GM12892 (cell line): ENCODE measurements at places on chromosomes 12 and 14.

DNA sequence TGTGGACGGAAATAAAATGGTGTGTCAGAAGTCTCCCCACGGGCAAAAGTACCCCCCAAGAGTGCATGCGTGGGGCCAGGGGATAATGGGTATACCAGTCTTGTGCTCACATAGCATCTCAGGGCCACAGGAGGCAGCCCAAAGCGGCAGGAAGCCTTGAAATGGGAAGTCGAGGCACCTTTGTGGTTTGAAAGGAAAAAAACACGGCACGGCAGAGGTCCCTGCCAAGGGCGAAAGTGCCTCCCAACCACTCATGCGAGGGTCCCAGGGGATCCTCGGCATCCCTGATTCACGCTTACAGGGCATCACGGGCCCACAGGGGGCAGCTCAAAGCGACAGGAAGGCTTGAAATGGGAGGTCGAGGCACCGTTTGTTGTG lies 583.2 kb downstream of the ALG10 start:
- no peak for DNase-seq

- DNase-seq, result no peak
These were observed 9.4 kb upstream of the MYL2 start for GRCh38 chr12:110929818-110930217.

DNA sequence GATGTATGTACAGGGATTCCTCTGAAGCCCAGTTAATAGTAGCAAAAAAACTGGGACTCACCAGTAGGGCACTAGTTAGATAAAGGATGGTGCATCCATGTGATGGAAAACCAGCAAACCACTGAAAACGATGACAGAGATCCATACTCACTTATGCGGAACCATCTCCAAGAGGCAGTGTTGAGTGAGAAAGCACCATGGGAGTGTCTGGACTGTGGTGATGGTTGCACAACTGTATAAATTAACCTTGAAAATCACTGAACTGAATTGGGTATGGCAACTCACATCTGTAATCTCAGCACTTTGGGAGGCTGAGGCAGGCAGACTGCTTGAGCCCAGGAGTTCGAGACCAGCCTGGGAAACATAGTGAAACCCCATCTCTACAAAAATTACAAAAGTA lies 53.6 kb upstream of the ZFP36L1 start:
- DNase-seq, result no peak

- no peak for DNase-seq
These were observed 44.3 kb downstream of the ATP23 start for GRCh38 chr12:57985685-57986084.

DNA sequence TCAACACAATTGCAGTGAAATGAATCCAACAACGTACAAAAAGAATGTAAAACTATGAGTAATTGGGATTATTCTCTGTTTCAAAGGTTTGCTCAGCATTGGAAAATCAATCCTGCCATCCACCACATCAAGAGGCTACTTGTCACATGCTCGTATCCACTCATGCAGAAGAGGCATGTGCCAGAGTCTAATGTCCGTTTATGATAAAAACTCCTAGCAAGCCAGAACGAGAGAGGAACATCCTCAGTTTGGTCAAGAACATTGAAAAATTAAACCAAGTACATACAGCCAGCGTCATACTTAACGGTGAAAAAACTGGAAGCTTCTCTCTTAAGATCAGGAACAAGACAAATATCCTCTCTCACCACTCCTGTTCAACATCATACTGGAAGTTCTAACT lies 563.9 kb upstream of the TMEM132C start:
- DNase-seq, result no peak
